Vagina (tissue), 2 donors: ENCODE measurements at places on chromosomes 5 and 9.

DNA sequence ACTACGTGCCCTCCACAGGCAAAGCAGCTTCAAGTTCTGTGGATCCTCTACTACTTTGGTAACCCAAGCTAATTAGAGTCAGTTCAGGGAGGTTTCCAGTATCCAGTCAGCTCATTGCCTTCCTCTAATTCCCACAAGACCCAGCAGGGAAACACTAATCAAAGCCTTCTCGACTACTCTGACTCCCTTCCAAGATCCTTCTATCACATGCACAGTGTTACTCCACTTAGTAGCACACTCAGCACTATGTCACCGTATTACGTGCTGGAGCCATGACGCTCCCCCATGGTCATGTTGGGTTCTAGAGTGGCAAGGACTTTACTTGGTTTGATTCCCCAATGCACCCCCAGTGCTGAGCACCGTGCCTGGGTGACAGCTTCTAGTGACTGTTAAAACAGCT is 53.0 kb downstream of the DCP2 start:
- no peaks in the 10 kb centered on the region for H3K36me3 ChIP-seq
- no peaks in the 10 kb centered on the region for H3K27me3 ChIP-seq
- no peak for DNase-seq
- no peak overlapping the region for H3K4me3 ChIP-seq

DNA sequence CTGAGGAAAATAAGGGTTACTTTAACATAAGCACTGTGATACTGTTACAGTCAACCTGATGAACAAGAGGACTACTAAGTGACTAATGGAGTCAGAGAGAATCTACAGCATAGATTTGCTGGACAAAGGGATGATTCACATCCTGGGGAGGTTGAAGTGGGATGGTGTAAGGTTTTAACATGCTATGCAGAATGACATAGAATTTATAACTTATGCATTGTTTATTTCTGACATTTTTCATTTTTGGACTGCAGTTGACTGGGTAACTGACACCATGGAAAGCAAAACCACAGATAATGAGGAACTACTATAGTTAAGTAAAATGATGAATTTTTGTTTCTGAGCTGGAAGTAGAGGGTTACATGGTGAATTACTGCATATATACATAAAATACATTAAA is 389.2 kb downstream of the MAT2B start:
- H3K36me3 ChIP-seq, result no peaks in the 10 kb centered on the region
- H3K27ac ChIP-seq, result no peak overlapping the region
- H3K27me3 ChIP-seq, result no peaks in the 10 kb centered on the region

GRCh38 chr9:128798896-128799295 is 11.8 kb downstream of the TBC1D13 start:
- no peak overlapping the region for H3K27ac ChIP-seq
- no peaks in the 10 kb centered on the region for H3K27me3 ChIP-seq
- H3K4me3 ChIP-seq, result no peak overlapping the region

DNA sequence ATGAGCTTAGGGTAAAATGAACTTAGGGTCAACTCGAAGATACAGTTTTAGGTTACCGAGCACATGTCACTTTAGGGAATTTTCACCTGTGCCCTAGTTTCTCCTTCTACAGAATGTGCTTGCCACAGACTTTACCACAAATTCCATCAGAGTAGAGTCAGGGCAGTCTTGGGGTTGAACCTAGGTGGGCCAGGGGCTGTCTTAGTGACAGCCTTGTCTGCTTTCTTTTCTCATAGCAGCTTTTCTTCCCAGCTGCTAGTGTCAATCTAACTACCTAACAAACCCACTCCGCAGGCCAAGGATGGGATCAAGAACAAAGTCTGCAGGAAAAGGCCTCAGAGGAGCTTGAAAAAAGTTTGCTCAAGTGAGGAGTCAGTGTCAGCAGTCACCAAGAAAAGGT is 458.1 kb upstream of the CDH18 start:
- H3K4me1 ChIP-seq, result peaks cover 4% of the 10 kb centered on the region
- no peak for DNase-seq
- no peaks in the 10 kb centered on the region for H3K27me3 ChIP-seq
- no peak overlapping the region for H3K27ac ChIP-seq

DNA sequence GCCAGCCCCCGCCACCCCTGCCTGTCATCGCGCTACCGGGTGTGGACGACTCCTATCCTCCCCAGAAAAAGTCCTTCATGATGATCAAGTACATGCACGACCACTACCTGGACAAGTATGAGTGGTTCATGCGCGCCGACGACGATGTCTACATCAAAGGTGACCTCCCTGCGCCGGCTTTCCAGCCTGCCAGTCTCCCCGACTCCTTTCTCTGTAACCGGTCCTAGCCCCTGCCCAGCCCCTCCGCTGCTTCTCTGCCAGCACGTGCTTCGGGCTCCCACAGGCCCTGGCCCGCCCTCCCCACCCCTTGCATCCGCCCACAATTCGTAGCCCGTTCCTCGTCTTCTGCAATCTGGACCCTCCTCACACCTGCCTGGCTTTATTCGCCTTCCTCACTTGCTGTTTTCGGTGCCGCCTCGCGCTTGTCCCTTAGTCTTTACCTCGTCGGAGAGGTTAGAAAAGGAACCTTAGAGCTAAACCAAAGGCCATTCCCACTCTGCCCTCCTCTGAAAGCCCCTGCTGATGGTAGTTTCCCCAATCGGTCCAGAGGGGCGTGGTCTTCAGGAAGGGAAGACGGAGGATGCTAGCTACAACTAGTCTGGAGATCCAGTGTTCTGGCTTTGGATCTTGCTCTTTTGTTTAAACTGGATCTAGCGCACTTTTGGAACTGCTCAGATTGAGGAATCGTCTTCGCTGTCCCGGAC is 1.4 kb downstream of the CHSY3 start:
- no peaks in the 10 kb centered on the region for H3K27me3 ChIP-seq
- H3K27ac ChIP-seq, result peak overlapping the region; percentile 92
- peak overlapping the region; percentile 86 for H3K4me3 ChIP-seq

DNA sequence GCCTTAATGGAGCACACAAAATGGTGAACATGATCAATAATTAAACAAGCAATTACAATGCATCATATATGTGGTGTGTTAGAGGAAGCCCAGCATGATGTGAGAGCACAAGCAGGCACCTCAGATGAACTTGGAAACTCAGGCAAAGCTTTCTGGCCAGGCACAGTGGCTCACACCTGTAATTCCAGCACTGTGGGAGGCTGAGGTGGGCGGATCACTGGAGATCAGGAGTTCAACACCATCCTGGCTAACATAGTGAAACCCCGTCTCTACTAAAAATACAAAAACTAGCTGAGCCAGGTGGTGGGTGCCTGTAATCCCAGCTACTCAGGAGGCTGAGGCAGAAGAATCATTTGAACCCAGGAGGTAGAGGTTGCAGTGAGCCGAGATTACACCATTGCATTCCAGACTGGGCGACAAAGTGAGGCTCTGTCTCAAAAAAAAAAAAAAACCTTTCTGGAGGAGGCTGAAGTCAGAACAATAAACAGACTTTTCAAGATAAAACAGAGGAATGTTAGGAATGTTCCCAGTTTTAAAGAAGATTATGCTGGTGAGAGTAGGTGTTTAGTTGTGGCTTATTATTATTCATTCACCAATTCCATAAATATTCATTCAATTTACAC is 159.4 kb downstream of the CEMIP2 start:
- no peak for DNase-seq
- H3K27me3 ChIP-seq, result no peaks in the 10 kb centered on the region
- H3K36me3 ChIP-seq, result no peaks in the 10 kb centered on the region
- no peak overlapping the region for H3K4me3 ChIP-seq
- H3K27ac ChIP-seq, result no peak overlapping the region
- no peaks in the 10 kb centered on the region for H3K4me1 ChIP-seq

GRCh38 chr9:127954831-127955293 is 17.2 kb upstream of the DPM2 start:
- peaks cover 71% of the 10 kb centered on the region for H3K4me1 ChIP-seq
- no peaks in the 10 kb centered on the region for H3K27me3 ChIP-seq
- no peak for DNase-seq
- H3K36me3 ChIP-seq, result no peaks in the 10 kb centered on the region

DNA sequence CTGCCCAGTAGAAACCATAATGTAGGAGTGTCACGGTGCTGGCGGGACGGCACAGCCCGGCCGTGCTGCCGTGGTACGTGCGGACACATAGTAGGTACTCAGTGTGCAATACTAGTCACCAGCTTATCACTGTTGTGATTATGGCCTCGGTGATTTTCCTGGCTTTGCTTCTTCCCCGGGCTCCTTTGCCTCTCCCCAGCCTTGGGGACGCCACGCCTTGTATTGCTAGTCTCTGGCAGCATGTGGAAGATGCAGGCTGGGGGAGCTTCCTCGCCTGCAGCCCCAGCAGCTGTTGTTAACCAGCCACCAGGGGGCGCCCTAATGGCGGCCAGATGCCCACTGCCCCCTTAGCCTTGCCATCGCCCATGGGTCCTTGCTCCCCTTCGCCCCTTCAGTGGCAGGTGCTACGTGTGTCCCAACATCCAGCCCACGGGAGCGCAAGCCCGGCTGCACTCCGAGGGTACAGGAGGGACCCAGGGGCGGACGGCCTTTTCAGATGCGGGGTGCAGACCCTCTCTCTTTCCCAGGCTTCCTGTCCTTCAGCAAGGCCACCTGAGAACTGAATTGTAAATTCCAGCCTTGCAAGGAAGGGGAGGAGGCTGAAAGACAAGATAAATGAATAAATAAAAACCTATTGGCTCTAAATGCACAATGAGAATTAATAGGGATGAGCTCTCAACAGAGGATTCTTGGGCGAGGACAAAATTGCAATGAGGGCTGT is 8.0 kb downstream of the NTNG2 start:
- no peak overlapping the region for H3K27ac ChIP-seq
- no peaks in the 10 kb centered on the region for H3K27me3 ChIP-seq
- H3K4me1 ChIP-seq, result peaks cover 8% of the 10 kb centered on the region
- no peak for DNase-seq
- H3K4me3 ChIP-seq, result no peak overlapping the region
- no peaks in the 10 kb centered on the region for H3K36me3 ChIP-seq

GRCh38 chr5:75055727-75056144 is 3.4 kb upstream of the GCNT4 start:
- H3K36me3 ChIP-seq, result no peaks in the 10 kb centered on the region
- no peaks in the 10 kb centered on the region for H3K27me3 ChIP-seq
- H3K4me1 ChIP-seq, result peaks cover 25% of the 10 kb centered on the region
- no peak for DNase-seq
- H3K4me3 ChIP-seq, result no peak overlapping the region

GRCh38 chr5:122140900-122141299 is 11.6 kb downstream of the ZNF474 start:
- H3K27ac ChIP-seq, result no peak overlapping the region
- no peak for DNase-seq
- no peaks in the 10 kb centered on the region for H3K4me1 ChIP-seq
- no peaks in the 10 kb centered on the region for H3K27me3 ChIP-seq
- H3K4me3 ChIP-seq, result no peak overlapping the region
